ENCODE measurements at places on chromosomes 16 and 17.
A peak's percentile ranks its signal among the peaks of the same experiment; 100 is the strongest.

- DNase-seq = no peak
Measured at GRCh38 chr17:13698832-13699231, 97.1 kb upstream of the HS3ST3A1 start.

DNA sequence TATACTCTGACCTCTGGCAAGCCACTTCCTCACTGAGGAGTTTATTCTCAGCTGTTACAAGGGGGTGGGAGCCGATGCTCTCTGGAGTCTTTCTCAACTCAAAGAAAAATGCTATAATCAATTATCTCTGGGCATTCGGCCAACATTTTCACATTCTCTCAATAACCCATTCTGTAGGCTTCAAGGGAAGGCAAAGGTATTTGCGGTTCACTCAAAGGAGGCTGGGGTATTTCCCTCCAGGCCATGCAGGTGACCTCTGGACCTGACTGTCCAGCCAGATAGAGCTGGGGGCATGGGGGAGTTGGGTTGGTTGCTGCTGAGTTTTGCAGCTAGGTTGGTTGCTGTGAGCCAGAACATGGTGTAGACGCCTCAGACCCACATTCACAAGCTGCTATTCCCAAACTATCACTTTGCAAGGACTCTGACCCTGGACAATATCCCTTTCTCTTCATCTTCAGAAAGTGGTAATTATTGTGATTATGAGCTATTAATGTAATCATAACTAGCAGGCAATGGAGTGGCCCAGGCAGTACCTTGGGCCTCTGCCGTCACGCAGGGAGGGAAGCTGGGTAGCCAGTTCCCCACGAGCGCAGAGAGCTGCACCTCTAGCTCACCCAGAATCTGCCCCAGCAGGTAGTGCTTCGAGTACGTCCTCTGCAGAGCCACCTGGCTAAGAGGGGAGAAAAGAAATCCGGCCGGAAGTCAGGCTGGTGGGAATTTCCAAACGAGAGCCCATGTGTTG, 42.1 kb downstream of the AIPL1 start:
- no peak for DNase-seq

DNA sequence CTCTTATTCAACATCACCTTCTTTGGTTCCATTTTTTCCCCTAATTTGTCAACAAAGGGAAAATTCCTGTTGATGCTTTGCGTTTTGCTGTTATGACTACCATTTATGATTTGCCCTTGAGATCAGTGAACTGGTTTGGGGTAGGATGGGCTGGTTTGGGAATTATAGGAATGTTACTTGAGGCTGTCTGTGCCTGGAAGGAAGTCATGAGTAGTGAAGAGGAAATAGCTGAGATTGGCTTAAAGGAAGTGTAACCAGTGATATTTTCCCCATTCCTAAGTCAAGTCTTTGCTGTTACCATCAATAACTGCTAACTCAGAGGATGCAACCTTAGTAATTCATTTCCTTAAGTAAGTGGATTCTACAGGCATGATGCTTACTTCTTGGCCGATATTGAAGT, 179.2 kb downstream of the MAP2K6 start:
- DNase-seq = no peak

DNA sequence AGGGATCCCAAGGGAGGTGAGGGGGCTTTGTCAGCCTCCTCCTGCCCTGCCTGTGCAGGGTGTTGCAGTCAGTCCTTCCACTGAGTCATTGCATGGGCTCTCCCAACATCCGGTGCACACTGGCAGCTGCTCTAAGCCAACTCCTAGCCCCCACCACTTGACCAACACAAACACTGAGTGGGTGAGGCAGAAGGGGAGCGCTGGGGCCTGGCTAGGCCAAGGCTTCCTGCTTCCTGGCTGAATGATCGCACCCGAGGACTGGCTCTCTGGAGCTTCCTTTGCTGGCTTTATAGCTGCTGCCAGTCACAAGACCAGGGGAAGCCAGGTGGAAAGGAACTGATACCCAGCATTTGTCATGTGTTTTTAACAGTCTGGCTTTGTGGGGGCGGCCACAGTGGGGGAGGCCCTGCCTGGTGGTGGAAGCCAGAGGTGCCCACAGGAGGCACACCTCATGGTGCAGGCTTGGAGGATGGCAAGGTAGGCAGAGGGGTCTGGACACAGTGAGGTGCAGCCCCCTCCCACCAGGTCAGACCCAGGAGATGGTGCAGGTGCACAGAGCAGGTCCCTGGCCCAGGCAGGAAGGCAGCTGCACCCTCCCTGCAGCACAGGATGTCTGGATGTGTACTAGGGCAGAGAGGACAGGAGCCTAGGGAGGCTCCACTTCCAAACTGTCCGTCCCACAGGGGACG, 6.8 kb downstream of the MPG start:
- DNase-seq = peak; percentile 55

GRCh38 chr17:8520981-8521380, 85.3 kb downstream of the NDEL1 start:
- DNase-seq = no peak

GRCh38 chr17:77246110-77247047, 105.6 kb downstream of the SEC14L1 start:
- DNase-seq = no peak

GRCh38 chr17:10605221-10605783, 51.8 kb downstream of the MYH3 start:
- no peak for DNase-seq

DNA sequence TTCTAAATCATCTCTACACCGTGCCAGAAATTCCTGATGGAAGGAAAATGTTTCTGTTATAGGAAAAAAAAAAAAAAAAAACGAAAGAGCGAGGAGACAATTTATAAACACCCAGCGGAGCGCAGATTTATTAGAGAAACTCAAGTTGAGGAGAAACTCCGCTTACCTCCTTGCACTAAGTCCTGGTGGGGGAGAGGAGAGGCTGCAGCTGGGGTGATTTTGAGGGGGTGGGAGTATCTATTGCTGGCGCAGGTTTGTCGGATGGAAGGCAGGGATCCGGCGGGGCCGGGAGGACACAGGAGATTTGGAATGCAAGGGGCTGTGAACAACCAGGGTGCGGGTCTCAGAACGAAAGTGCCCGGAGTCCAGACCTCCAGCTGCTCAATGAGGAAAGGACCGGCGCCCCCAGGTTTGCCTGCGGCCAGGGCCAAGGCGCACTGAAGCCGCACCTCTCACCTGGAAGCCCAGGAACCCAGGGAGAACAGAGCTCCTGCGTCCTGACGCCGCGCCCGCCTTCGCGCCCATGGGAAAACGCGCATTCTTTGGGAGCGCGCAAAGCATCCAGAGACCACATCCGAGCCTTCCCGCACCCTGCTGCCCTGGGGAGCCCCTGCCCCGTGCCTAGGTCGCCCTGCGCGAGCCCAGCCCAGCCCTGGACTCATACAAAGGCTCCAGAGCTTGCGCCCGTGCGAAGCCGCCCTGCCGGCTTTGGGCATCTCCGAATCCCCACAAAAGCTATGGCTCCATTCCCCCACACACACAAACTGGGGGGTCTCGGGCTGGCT, 2.6 kb upstream of the HOXB8 start:
- DNase-seq = no peak

DNA sequence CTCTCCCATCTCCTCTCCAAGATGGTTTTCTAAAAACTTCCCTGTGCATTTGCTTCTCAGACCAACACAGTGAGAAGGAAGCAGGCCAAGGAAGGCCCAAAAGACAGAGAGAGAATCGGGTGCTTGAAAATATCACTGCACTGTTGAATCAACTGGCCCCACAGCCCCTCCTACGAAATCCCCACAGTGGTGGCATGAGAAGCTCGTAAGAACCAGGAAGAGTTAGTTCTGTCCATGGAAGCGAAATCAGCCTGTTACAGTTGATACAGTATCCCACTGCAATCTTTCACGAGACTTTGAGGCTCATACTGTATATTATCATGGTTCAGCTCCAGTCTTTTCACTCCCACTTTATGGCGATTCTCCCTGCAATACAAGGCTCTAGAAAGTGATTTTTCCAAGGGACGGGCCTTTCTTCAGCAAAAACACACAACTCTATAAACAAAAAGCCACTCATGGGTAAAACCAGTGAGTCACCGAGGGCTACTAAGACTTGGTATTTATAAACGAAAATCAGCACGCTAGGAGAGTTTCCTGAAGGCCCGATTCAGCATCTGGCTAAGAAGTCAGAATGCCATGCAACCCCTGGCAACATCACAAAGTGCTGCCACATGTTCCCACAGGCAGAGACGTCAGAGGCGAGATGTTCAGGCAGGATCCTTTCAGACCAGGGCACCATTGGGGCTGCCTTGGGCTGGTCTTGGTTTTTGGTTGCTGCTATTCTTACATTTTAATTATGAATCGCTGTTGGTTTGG, 185.7 kb downstream of the IRX5 start:
- no peak for DNase-seq

DNA sequence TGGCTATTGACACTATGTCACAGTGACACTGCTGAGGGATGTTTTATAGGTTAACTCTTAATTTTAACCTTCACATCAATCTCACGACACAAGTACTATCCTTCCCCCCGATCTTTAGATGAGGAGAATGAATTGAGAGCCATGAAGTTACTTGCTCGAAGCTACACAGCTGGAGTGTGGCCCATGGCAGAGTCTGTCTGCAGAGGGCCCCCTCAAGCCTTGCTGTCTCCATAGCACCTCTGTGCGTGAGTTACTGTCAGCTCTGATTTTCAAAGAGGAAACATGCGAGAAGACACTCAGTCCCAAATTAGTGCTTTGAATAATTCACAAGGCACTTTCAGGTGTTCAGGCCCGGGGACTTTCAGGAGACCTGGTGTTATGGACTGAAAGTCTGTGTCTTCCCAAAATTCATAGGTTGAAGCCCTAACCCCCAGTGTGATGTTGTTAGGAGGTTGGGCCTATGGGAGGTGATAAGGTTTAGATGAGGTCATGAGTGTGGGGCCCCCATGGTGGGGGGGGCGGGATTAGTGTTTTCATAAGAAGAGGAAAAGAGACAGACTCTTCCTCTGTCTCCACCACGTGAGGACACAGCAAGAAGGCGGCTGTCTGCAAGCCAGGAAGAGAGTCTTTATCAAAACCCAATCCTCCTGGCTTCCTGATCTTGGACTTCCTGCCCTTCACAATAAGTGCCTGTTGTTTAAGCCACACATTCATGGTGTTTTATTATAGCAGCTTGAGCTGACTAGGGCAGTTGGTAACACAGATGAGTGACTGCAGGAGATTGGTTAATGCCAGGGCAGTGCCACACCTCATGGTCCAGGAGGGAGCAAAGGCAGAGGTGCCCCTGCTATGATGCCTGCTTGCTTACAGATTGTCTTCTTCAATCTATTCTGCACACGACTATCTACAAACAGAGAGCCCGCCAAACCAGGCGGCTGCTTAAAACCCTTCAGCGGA, 281.8 kb downstream of the HAPSTR1 start:
- DNase-seq = no peak

- DNase-seq = no peak
Measured at GRCh38 chr17:4718276-4718675, 7.8 kb downstream of the ARRB2 start.

- no peak for DNase-seq
Measured at GRCh38 chr16:72847187-72848027, 200.5 kb downstream of the ZFHX3 start.

GRCh38 chr16:66363211-66363777, 3.2 kb upstream of the CDH5 start:
- no peak for DNase-seq

GRCh38 chr17:43827596-43827995, 5.3 kb downstream of the MPP3 start:
- no peak for DNase-seq

GRCh38 chr17:78133971-78134898, 3.7 kb downstream of the TMC8 start:
- DNase-seq = peak; percentile 47

GRCh38 chr17:79619636-79620206, 8.9 kb upstream of the RBFOX3 start:
- no peak for DNase-seq

DNA sequence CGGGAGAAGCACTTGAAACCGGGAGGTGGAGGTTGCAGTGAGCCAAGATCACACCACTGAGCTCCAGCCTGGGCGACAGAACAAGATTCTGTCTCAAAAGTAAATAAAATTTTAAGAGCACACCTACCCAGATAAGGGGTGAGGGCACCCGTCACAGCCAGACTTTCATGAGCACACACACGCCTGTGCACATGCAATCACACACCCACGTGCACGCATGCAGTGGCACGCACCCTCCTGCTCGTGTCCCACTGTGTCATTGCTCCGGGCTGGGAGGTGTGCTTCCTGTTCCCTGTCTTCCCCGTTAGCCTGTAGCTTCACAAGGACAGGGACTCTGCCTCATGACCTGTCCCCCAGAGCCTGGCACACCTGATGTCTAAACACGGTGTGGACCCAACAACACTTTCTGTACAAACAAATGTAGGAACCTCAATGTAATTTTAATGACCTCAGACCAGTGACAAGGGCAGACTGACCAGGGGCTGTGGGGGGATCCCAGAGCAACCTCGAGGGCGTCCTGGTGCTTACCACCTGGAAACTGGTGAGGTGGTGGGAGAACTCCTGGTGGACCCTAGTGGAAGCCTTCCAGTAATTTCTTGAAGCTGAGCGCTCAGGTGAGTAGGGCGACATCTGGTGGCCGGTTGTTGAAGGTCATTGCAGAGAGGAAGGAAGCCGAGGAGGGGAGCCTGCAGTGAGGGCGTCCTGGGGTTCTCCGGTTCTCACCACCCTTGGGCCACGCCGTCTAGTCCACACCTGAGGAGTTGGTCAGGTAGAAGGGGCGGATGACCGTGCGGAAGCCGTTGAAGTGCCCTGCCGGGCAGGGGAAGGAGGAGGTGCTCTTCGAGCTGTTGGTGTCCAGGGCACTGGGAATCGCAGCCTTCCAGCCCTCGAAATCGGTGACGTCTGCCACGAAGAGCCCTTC, 8.6 kb downstream of the LGALS3BP start:
- DNase-seq = peak; percentile 47

GRCh38 chr17:46977348-46977747, 1.7 kb downstream of the RPRML start:
- no peak for DNase-seq

DNA sequence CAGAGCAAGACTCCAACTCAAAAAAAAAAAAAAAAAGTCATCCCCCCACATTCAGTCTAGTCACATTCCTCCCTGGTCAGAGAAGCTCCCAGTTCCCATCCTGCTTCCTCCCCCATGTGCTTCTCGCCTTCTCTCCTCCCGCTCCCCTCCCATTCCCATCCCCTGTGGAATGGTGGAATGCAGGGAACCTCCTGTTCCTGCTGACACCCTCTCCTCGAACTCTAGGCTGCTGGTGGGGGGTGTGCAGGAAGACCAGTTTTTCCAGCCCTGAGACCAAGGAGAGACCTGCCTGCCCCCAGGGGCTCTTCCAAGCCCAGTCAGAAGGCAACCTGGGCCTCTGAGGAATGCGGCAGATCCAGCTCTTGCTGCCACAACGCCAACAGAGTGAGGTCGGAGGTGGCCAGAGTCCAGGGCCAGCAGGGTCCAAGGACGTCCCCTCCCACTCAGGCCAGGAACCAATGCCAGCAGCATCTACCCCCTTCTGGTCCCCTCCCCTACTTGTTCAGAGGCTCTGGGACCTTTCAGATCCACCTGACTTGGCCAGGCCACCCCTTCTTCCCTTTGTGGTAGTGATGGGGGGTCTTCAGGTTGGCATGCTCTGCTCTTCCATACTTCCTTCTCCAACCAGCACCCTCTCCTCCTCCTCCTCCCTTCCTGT, 39.3 kb upstream of the TAC4 start:
- no peak for DNase-seq

- DNase-seq = no peak
Measured at GRCh38 chr17:59776577-59776976, 69.1 kb downstream of the VMP1 start.

Measured in stimulated activated CD8-positive, alpha-beta memory T cell treated with anti-CD3 and anti-CD28 coated beads, Interleukin-4, amount 100 ng/mL, for 4 hours (primary cell).